Heart right ventricle (tissue), 16 donors: ENCODE measurements at places on chromosomes 6 and 20. TPM values are rescaled to one million over a fixed set of nuclear protein-coding genes. Genes with fewer than 3 reads are reported as not detected.

Gene PSORS1C2
- not detected for polyA plus RNA-seq

Gene SLC22A16
- polyA plus RNA-seq = 0.09 TPM

Gene SLC32A1
- polyA plus RNA-seq = not detected

Gene STMND1
- not detected for polyA plus RNA-seq

Gene ADAM33
- 71.8 TPM for polyA plus RNA-seq

Gene RAET1L
- not detected for polyA plus RNA-seq

Gene HLA-DRA
- 93.5 TPM for polyA plus RNA-seq

GRCh38 chr6:74690365-74690764 is 515.5 kb downstream of the COL12A1 start:
- no peak for DNase-seq

GRCh38 chr6:55916188-55916587 is 40.8 kb upstream of the BMP5 start:
- DNase-seq = no peak

- peak; percentile 12 for DNase-seq
Measured at GRCh38 chr6:164749221-164750064, 560.0 kb downstream of the C6orf118 start.

DNA sequence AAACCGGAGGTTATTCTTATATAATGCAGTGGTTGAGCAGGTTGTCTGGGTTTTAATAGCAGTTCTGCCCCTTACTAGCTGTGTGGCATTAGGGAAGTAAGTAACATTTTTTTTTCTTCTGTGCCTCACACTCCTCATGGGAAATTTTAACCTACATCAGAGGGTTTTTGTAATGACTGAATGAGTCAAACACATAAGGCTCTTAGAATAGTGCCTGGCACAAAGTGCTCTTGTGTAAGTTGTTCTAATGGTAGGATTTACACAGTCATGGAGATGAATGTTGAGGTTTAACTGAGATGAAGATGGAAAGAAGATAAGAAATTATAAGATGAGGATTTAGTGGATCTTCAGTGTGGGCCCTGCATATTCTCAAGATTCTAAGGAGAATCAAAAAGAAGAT is 68.4 kb upstream of the PHIP start:
- DNase-seq = no peak

GRCh38 chr6:28377879-28378278 is 21.7 kb downstream of the ZSCAN12 start:
- no peak for DNase-seq

- no peak for DNase-seq
Measured at GRCh38 chr20:20505554-20505953, 137.7 kb downstream of the INSM1 start.

- DNase-seq = no peak
Measured at GRCh38 chr20:10565922-10566897, 107.6 kb downstream of the JAG1 start.

GRCh38 chr20:47733892-47734291 is 51.4 kb downstream of the SULF2 start:
- no peak for DNase-seq

GRCh38 chr6:169978615-169979161 is 227.3 kb downstream of the ERMARD start:
- DNase-seq = no peak

- DNase-seq = no peak
Measured at GRCh38 chr6:83314693-83315092, 116.2 kb downstream of the ME1 start.

- DNase-seq = peak; percentile 59
Measured at GRCh38 chr6:142702501-142703460, 242.2 kb downstream of the HIVEP2 start.

DNA sequence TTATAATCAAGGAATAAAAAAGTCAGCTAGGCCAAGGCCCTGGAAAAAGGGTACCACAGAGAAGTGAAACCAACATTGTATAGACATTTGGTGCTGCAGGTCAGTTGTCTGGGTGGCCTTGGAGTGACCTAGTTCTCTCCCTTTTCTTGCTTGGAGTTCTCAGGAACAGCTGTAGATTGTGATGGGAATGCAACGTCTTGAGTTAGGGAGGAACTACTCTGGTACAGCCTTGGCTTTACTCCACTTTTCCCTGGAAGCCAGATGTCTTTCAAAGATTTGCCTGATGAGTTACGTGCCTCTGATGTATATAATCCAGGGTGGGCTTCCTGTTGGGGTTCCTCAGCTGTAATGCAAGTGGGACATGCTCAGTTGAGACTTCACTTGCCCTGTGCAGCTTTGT is 694.7 kb downstream of the HTR1B start:
- no peak for DNase-seq

- no peak for DNase-seq
Measured at GRCh38 chr6:102655823-102656222, 1262.3 kb downstream of the GRIK2 start.
